Natural killer cell (primary cell): ENCODE measurements at places on chromosomes 7 and 10. TPM values are rescaled to one million over a fixed set of nuclear protein-coding genes. Genes with fewer than 3 reads are reported as not detected.

The RET gene
- total RNA-seq = not detected

The NKX2-3 gene
- not detected for total RNA-seq

The MDFIC gene
- 24.0 TPM for total RNA-seq

The ZNF800 gene
- 101 TPM for total RNA-seq

The NOBOX gene
- total RNA-seq = not detected

GRCh38 chr10:10209167-10209566, 808.5 kb upstream of the CELF2 start:
- H3K4me3 ChIP-seq = no peak overlapping the region
- DNase-seq = no peak
- no peaks in the 10 kb centered on the region for H3K36me3 ChIP-seq
- H3K4me1 ChIP-seq = no peaks in the 10 kb centered on the region

GRCh38 chr7:50436133-50436806, 13.9 kb downstream of the FIGNL1 start:
- no peaks in the 10 kb centered on the region for H3K4me1 ChIP-seq
- no peak overlapping the region for H3K4me3 ChIP-seq
- H3K27me3 ChIP-seq = no peaks in the 10 kb centered on the region
- H3K27ac ChIP-seq = no peak overlapping the region

DNA sequence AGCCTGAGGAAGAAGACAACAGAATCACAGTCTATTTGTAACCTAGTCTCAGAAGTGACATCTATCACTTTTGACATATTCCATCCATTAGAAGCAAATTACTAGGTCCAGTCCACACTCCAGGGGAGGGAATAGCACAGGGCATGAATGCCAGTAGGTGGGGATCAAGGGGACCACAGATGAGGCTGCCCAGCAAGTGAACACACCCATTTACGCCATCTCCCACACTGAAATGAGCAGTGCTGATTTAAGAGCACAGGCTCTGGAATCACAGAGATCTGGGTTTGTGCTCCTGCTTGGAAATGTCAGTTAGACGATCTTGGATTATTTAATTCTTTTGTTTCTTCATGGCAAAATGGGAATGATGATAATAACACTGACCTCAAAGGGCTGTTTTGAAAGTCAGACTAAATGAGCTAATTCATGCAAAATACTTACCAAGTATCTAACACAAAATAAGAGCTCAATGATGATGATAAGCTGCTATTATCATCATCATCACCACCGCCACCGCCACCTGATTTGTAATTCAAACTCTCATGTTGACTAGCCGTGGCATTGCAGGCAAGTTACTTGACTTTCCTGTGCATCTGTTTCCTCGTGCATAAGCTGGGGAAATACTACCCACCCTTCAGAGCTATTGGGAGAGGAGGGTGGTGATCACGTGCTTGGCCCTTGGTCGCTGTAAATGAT, 138.9 kb upstream of the KLF14 start:
- no peaks in the 10 kb centered on the region for H3K27me3 ChIP-seq
- H3K4me3 ChIP-seq = no peak overlapping the region
- no peak for DNase-seq
- H3K4me1 ChIP-seq = no peaks in the 10 kb centered on the region
- H3K36me3 ChIP-seq = peaks cover 14% of the 10 kb centered on the region

- H3K36me3 ChIP-seq = no peaks in the 10 kb centered on the region
- H3K27me3 ChIP-seq = no peaks in the 10 kb centered on the region
- H3K27ac ChIP-seq = no peak overlapping the region
- no peak overlapping the region for H3K4me3 ChIP-seq
- DNase-seq = no peak
Observed at GRCh38 chr10:71840177-71840957, 10.7 kb downstream of the PSAP start.

DNA sequence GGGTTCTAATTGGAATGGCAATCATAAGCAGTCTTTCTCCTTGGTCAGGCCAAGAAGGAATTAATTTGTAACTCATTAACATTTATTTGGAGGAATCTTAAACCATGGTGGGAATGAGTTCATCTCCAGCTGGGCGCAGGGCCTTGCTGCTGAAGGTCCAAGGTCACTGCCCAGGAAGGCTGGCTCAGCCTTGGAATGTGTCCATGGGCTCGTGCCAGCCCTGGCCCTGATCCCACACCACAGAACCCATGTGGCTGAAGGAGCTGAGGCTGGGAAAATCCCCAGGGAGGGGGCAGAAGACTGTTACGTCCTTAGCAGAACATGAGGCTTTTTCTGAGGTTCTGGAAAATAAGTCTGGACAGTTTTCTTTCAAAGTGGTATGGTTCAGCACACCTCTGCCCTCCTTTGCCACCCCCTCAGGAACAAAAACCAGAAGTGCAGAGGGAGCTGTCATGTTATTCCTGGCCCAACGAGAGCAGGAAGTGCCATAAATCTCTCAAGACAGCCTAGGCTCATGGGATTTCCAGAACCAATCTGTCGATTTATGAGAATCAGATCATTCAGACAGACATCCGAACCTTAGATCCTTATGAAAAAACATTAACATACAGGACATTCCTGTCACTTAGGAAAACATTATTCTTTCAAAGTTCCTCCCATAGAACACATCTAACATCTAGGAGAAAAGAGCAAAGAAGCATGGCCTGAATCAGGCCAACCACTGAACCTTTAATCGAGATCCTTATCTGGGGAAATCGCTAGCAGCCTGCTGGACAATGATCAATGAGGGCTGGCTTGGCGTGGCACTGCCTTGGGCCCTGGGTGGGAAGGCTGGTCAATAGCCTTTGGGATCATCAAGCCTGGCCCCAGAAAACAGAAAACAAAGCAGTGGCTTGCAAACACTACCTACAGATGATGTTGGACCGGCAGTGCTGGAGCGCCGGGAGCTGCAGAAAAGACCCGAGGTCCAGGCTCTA, 134.3 kb downstream of the TAX1BP1 start:
- no peaks in the 10 kb centered on the region for H3K36me3 ChIP-seq
- no peaks in the 10 kb centered on the region for H3K27me3 ChIP-seq
- no peak overlapping the region for H3K4me3 ChIP-seq
- no peak overlapping the region for H3K27ac ChIP-seq
- peaks cover 3% of the 10 kb centered on the region for H3K4me1 ChIP-seq
- DNase-seq = no peak

GRCh38 chr7:23662124-23662983, 17.6 kb upstream of the FAM221A start:
- H3K27ac ChIP-seq = no peak overlapping the region
- DNase-seq = no peak
- H3K27me3 ChIP-seq = no peaks in the 10 kb centered on the region
